GM12864 (cell line): ENCODE measurements at places on chromosomes 5 and 9.

DNA sequence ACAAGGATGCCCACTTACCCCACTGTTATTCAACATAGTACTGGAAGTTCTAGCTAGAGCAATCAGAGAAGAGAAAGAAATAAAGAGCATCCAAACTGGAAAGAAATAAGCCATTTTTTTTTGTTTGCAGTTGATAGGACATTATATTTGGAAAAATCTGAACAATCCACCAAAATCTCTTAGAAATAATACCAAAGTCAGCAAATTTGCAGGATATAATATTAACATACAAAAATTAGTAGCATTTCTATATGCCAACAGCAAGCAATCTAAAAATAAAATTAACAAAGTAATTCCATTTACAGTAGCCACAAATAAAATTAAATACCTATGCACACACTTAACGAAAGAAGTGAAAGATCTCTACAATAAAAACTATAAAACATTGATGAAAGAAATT is 599.3 kb downstream of the CDH9 start:
- no peak for DNase-seq

DNA sequence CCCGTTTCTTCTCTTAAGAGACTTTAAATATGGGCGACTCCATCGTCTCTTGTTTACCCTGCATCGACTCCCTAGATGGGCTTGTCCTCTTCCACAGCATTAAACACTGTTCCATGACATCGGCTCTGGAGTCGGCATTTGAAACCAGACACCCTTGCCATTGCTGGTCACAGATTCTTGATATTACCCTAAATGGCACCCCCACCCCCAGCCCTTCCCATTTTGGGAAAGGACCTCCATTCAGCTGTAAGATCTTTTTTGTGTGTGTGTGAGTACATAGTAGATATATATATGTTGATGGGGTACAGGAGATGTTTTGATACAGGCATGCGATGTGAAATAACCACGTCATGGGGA is 51.1 kb upstream of the SH3PXD2B start:
- no peak for DNase-seq

DNA sequence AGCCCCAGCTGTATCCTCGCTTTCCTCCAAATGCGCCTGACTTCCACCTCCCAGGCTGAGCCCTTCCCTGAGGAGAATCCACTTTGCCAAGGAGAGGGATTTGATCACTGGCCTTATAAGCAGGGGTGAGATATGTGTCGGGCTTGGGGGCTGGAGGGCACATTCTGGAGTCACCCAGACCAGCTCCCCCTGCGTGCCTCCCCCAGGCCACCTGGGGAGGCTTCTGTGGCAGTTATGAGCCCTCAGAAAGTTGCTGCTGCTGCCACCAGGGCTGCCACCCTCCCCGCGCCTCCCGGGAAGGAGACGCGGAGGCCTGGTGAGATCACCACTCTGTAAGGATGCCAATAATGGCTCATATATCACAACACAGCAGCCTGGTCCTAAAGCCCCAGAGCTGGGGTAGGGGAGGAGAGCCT is 211.5 kb downstream of the PAPPA start:
- no peak for DNase-seq

GRCh38 chr5:55860288-55860687 is 9.1 kb downstream of the IL31RA start:
- no peak for DNase-seq

GRCh38 chr9:111095441-111095840 is 57.2 kb upstream of the LPAR1 start:
- no peak for DNase-seq
